Natural killer cell treated with Interleukin-12 subunit alpha and Interleukin-12 subunit beta and Interleukin-15 and Interleukin-18, amount 100 ng/mL, for 72 hours (primary cell): ENCODE measurements at places on chromosomes 4 and X. TPM values are rescaled to one million over a fixed set of nuclear protein-coding genes. Genes with fewer than 3 reads are reported as not detected.

IL15 gene
- total RNA-seq, result 7.2 TPM

DNA sequence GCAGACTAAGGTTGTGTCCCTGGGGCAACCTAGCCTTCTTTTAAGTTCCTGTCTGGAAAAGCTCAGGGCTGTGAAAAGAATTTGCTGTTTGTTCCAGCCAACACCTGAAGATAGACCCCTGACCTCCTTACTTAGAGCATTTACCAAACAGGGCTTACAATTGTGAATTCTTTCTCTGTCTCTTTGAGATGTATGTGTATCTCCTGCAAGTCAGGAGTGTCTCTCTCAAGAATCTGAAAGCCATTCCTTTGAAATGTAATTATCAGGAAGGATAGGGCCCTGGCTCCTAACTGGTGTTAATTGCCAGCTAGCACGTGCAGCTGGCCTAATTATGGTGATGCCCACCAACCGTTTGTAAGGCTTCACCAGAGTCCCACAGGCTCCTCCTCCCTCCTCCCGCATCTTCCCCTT, 18.2 kb downstream of the CCNG2 start:
- no peak for DNase-seq

DNA sequence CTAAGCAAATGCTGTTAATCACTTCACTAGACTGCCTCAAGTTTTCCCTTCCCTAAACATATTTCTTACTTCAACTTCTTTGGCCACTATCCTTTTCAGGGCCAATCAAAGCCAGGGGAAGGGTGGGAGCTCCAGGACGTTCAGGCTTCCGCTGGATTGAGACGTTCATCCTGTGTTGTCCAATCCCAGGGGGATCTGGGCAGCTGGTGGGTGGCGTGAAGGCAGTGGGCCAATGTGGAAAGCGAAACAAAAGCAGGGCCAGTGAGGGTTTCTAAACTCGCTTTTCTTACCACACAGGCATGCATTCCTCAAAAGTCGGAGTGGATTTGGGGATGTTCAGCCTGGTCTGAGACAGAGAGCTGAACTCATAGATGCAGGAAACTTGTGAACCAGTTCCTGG, 7.6 kb downstream of the CXCL13 start:
- DNase-seq, result no peak

DNA sequence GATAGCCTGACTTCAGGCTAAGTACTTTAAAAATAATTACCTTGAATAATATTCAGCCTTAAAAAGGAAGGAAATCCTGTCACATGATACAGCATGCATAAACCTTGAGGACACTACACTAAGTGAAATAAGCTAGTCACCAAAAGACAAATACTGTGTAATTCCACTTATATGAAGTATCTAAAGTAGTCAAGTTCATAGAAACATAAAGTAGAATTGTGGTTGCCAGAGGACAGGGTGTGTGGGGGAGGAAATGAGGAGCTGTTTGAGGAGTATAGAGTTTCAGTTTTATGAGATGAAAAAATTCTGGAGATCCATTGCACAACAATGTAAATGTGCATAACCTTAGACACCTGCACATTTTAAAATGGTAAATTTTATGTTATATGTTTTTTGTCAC, 5.6 kb upstream of the STPG2 start:
- no peak for DNase-seq

ELOVL6 gene
- total RNA-seq, result 26.5 TPM

DNA sequence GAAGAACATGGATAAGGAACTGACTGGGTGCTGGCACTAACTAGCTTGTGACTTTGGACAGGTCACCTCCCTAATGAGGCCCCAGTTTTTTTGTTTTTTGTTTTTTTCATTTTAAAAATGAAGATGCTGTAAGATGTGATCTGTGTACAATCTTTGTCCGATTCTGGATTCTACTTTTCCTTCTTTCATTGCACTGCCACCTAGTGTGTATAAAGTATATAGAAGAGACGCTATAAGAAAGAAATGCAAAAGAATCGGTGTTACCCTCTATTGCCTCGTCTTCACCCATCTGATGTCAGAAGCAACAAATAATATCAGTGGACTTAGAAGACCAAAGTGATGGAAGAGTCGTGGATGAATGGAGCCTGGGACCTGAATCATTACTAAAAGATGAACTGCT, 58.6 kb upstream of the P2RY10 start:
- DNase-seq, result no peak

GLA gene
- total RNA-seq, result 42.1 TPM

IL2RG gene
- 512 TPM for total RNA-seq

PPP2R2C gene
- not detected for total RNA-seq

DNASE1L1 gene
- total RNA-seq, result 14.6 TPM

GRCh38 chr4:93731456-93731855, 97.1 kb upstream of the ATOH1 start:
- no peak for DNase-seq

DNA sequence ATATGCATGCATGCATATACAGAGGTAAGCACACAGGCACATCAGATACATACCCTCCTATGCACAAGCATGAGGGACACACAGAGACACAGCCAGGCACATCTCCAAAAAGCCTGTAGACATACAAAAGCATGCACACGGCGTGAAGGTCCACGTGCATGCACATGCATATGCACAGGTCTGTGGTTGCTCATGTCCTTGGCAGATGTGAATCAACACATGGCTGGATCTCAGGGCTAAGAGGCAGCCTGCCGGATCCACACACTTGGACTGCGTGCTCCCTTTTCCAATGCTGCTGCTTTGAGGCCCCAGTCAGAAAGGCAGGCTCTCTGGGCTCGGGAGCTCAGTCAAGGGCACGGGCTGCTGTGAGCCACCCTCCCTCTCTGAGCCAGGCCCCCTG, 3.6 kb downstream of the STARD8 start:
- no peak for DNase-seq

GRCh38 chr4:168831585-168831918, 178.5 kb downstream of the CBR4 start:
- DNase-seq, result no peak

DNA sequence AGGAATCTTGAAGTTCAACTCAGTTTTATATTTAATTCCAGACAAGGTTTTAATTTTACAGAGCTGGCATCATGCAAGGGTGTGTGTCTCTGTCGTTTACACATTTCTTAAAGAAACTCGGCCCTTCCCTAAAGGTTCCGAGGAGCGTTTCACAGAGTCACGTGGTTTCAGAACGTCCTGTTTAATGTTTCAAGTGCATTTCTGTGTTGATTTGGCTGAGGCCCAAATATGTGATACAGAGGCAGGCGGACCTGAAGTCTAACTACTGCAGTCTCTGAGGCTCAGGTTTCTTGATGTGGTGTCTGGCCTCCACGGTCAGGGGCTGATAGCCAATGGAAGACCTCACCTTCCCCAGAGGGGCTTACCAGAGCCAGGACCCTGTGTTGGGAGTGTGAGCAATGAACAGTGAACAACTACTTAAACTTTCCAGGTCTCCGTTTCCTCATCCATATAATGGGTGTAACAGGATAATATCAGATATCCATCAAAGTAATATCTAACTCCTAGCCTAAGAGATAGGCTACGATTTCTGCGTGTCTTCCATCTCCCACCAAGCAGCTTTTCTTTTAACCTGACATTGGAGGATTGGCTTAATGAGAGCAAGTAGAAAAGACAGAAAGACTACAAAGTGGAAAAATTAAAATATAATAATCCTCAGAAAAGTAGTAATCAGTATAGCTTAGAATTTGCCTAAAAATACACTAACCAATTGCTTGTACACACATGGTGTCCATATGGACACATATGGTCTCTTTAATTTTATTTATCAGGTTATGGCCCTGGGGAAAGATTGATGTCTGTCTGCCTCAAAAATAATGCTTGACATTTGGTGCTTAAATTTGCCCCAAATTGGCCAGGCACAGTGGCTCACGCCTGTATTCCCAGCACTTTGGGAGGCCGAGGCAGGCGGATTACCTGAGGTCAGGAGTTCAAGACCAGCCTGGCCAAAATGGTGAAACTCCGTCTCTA, 50.0 kb upstream of the TRIM2 start:
- no peak for DNase-seq

- no peak for DNase-seq
Observed at GRCh38 chr4:102263024-102263787, 82.1 kb downstream of the SLC39A8 start.

CFAP47 gene
- not detected for total RNA-seq

APELA gene
- not detected for total RNA-seq

- DNase-seq, result no peak
Observed at GRCh38 chr4:163562496-163562895, 68.0 kb downstream of the TMA16 start.

DIPK2B gene
- not detected for total RNA-seq

- DNase-seq, result no peak
Observed at GRCh38 chr4:163537114-163537513, 42.6 kb downstream of the TMA16 start.

- DNase-seq, result no peak
Observed at GRCh38 chr4:76376534-76376933, 44.4 kb downstream of the CCDC158 start.

HAND2 gene
- total RNA-seq, result not detected

CCDC110 gene
- not detected for total RNA-seq

ASMT gene
- 1.7 TPM for total RNA-seq

DNA sequence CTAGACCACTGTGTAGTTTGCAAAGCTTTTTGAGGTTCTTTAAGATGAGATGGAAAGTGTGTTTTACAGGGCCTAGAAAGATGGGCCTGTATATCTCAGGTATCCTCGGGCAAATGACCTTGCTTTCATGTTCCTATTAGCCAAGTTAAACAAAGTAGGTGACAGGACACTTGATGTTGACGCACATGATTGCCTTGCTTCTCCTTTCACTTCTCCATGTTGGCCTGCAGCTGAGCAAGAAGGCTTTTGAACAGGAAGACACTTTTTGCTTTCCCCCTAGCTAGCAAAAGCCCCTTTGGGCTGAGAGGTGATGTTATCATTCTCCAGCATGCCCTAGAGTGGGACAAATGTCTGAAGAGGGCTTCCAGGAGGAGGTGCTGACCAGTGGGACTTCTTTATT, 202.1 kb downstream of the GPC3 start:
- DNase-seq, result no peak

CFP gene
- 2.3 TPM for total RNA-seq

DNA sequence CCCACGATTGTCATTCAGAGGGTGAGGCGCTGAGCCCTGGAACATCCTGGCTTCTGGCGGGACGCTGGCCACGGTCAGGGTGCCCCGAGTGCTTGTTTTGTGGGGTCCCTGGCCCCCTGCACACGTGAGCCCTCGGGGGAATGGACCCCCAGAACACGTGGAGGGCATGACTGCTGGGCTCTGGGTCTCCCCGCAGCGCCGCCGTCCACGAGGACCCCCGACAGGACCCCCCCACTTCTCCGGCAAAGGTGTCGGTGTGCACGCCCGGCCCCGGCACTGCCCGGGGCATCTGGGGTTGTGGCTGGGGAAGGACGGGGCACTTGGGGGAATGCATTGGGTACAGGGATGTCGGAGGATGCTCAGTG, 13.9 kb upstream of the GTPBP6 start:
- no peak for DNase-seq

PPP3CA gene
- total RNA-seq, result 42.6 TPM

- DNase-seq, result no peak
Observed at GRCh38 chr4:112410364-112410763, 105.6 kb downstream of the NEUROG2 start.

DNA sequence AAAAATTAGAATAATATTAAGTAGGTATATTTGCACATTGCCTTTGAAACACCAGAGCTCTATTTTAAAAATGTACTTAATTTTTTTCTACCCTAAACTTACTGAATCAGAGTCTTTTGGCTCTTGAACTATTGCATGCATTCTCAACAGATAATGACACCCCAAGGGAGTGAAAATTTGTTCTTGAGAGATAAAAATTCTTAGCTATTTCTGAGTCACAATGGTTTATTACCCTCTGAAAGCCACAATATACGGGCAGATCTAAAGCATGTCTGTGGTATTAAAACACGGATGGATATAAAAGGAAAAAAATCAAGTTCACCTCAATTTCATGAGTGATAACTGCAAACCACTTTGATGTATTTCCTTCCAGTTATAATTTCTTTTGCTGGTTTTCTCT, 636.3 kb upstream of the FTHL17 start:
- no peak for DNase-seq

NAP1L2 gene
- total RNA-seq, result 2.0 TPM

GRCh38 chr4:3461515-3462291, 1.4 kb upstream of the DOK7 start:
- no peak for DNase-seq

PAGE5 gene
- total RNA-seq, result not detected

GRCh38 chrX:20585782-20586181, 319.1 kb upstream of the RPS6KA3 start:
- DNase-seq, result no peak

- DNase-seq, result no peak
Observed at GRCh38 chr4:54929459-54929858, 195.9 kb downstream of the KDR start.

ASB9 gene
- not detected for total RNA-seq

- DNase-seq, result no peak
Observed at GRCh38 chr4:152594057-152594456, 58.2 kb upstream of the FBXW7 start.

GRCh38 chr4:184232202-184232601, 14.5 kb upstream of the ENPP6 start:
- no peak for DNase-seq

DNA sequence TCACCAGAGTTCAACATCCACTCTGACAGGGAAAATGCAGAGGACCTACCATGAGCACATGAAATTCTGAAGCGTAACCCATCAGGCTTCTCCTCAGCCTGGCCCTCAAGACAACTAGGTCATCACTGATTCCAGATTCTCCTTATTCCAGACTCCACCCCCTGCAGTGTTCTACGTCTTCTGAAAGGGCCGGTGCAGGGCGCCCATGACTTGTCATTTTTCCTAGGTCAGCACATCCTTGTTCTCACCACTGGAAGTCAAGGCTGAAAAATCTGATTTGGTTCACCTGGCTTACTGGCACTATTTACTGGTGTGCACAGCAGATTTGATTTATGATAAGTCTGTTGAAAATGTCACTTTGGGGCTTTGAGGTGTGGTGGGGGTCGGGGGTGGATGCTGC, 140.9 kb upstream of the KLF3 start:
- no peak for DNase-seq

DNA sequence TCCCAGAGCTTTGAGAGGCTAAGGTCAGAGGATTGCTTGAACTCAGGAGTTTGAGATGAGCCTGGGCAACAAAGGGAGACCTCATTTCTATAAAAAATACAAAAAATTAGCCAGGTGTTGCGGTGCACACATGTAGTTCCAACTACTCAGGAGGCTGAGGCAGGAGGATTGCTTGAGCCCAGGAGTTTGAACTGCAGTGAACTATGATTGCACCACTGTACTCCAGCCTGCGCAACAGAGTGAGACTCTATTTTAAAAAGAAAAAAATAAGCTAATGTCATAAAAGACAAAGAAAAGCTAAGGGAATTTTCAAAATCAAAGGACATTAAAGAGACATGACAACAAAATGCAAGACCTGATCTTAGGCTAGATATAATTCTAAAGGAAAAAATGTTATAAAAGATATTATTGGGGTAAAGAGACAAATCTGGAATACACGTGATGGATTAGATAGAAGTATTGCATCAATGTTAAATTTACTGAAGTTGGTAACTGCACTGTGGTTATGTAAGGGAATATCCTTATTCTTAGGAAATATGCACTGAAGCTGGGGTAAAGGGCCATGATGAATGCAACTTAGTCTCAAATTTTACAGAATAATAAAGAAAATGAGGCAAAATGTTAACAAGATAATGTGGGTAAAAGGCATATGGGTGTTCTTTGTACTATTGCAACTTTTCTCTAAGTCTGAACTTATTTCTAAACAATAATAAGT, 75.2 kb downstream of the SPRY1 start:
- no peak for DNase-seq

CCNB3 gene
- total RNA-seq, result 0.74 TPM

- DNase-seq, result no peak
Observed at GRCh38 chrX:134373736-134374135, 86.2 kb upstream of the HPRT1 start.

TEX11 gene
- not detected for total RNA-seq

GRCh38 chr4:58551676-58552075, 1441.5 kb upstream of the IGFBP7 start:
- DNase-seq, result no peak
